ENCODE measurements at places on chromosomes 12 and 14.

GRCh38 chr12:70962226-70962794 lies 41.8 kb upstream of the PTPRR start:
- DNase-seq: no peak

DNA sequence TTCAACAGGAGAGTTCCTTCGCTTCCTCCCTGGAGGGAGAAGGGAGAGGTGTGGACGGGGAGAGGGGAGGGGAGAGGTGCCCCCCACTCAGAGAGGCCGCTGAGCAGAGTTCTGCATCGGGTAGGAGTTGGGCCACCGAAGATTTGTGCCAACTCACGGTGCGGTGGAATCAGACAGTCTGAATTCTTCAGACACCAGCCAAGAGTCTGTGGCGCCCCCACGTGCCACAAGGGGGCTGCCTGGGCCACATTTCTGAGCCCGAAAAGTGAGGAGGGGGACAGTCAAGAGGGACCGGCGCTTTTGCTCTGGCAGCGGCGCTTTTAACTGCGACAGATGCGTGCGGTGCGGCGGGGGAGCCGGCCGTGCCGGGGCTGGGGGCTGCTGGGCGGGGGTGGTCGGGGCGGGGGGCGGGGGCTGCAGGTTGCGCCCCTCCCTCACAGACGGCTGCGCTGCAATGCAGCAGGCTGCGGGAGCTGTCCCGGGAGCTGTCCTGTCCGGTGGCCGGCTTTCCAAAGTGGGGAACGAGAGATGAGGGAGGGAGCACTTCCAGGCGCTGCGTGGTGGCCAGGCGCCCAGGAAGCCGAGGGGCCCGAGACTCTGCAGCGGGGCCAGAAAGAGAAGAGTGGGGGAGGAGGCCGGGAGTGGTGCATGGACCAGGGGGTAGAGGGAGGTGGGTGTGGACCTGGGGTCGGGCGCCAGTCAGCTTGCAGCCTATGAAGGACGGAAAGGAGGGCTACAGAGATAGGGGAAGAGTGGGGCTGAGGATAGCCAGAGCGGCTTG lies 975 bp upstream of the RTL1 start:
- DNase-seq: no peak

GRCh38 chr14:62655166-62655565 lies 390.1 kb downstream of the KCNH5 start:
- DNase-seq: no peak

GRCh38 chr12:51323966-51324895 lies at the start of gene BIN2:
Gene BIN2 (minus strand): TSS chr12:51324174. CDS start chr12:51324102, 72 bp downstream.
- no peak for DNase-seq

GRCh38 chr14:24814346-24814745 lies 180.4 kb upstream of the GZMB start:
- DNase-seq: no peak

DNA sequence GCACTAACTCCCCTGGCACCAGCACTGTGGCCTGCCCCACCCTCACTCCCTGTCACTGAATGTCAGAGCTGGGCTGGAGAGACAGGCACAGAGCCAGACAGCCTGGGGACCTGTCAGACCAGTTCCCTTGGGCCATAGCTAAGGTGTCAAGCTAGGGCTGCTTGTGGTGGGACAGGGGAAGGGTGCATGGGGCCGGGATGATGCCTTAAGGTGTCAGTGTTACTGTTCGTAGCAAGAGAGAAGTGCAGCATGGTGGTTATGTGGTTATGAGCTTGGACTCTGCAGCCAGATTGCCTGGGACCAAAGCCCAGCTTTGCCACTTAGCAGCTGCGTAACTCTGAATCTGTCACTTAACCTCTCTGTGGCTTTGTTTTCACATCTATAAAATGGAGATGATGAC lies 3.8 kb downstream of the RAPGEF3 start:
- no peak for DNase-seq

DNA sequence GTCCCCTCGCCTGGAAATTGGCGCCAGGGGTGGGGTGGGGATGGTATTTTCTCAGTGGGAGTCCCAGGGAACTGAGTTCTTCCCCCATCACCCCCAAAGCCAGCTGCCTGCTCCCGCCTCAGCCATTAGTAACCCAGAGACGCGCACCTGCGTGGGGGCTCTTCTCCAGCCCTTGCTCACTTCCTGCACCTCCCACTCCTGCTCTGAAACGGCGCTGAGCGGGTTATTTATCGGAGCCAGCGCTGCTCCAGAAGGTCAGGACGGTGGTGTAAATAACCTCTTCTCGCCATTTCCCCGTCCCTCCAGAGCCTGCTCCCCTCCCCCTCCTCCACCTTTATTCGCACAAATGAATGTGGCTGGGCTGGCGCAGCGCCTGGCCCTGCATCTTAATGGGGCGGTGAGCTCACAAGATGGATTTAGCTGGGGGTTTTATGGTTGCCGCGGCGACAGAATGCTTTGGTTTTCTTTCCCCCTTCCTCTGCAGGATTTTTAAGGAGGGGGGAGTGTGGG lies 12.2 kb downstream of the GPR84 start:
- peak; percentile 58 for DNase-seq

DNA sequence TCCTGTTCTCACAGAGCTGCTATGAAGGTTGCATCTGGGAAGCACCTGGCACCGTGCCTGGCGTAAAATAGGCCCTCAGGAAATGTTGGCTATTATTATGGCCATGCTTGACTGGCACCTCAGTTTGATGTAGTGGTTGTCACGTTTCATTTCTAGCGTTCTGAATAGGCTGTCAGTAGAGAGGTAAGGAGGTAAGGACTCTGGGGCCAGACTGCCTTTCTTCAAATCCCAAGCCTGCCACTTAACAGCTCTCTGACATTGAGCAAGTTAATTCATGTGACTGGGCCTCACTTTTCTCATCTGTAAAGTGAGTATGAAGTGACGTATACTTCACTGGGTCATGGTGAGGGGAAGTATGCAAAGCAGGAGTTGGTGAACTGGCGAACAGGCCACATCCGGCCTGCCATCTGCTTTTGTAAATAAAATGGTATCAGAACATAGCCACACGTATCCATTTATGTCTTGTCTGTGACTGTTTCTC lies 196.2 kb downstream of the CACNA1C start:
- peak; percentile 92 for DNase-seq

DNA sequence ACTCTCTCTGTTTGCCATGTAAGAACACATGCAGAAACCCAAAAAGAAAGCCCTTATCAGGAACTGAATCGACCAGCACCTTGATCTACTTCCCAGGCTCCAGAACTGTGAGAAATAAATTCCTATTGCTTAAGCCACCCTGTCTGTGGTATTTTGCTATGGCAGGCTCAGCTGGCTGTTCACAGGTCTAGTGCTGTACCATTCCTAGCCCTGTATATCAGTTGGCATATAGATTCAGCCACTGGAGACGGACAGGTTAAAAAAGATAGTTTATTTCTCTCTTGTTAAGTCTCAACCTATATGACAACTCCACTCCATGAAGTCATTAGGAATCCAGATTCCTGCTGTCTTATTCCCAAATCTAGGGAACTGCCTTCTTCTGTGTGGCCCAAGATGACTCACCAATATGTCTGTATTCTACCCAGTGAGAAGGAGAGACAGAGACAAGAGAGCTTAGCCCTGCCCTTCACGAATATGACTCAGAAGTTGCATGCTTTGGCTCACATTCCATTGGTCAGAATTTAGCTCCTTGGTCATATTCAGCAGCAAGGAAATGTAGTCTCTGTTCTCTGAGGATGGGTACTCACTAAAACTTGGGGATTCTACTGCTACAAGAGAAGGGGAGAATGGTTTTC lies 57.0 kb downstream of the PLEKHG7 start:
- DNase-seq: no peak

DNA sequence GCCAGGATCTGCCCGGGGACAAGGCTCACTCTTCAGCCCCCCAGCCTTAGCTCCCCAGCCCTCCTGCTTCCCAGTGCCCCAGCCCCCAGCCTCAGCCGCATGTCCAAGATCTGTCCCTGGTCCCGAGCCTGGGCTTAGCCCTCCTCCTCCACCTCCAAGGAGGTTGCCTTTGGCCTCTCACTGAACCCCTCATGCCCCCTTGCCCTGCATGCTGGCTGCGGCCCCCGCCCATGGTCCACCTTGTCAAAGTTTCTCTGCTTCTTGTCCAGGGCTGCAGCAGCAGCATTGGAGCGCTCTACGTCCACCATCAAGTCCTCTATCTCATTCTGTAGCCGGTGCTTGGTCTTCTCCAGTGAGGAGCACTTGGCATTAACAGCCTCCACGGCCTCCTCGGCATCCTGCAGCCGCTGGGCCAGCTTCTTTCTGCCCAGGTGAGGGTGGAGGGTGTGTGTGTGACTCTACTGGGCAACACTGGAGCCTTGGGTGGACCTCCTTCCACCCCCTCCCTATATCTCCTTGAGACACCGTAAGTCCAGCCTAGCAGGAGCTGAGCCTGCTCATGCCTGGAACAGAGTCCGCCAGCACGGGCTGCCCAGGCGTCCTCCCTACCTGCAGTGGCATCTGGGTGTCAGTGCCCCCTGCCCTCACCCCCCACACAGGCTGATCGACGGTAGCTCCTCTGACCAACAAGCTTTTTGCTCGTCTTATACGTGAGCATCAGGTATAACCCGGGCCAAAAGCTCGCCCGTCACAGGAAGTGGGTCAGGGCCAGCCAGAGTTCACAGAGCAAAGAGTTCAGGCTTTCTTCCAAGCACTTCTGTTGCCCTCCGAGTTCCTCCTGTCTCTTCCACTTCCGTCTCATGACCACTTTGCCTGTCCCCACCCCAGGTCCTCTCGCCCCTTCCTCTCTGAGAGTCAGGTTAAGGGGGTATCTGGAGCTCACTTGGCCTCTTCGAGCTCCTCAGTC lies 11.4 kb downstream of the CMTM5 start:
- DNase-seq: no peak

DNA sequence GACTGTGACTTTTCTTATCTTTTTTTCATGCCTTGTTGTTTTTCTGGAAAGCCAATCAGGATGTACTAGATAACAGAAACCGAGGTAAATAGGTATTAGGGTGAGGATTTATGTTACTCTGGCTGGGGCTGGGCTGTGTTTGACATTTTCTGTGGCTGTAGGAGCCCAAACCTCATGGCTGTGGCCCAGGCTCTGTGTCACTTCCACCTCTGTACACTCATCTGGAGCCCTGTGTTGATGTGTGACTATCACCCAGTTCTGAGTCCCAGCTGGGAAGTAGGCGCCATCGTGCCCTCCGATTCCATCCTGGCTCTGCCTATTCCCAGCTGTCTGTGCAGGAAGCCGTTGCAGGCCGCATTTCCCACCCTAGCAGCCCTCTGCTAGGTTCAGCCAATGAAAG lies 1.6 kb upstream of the HHIPL1 start:
- no peak for DNase-seq

- no peak for DNase-seq
Measured at GRCh38 chr12:18345021-18345735, 83.9 kb downstream of the PIK3C2G start.

Data from NCI-H187 treated with DMSO at 0.1 percent for 48 hours (cell line).